ENCODE measurements at places on chromosomes 2 and 18.

DNA sequence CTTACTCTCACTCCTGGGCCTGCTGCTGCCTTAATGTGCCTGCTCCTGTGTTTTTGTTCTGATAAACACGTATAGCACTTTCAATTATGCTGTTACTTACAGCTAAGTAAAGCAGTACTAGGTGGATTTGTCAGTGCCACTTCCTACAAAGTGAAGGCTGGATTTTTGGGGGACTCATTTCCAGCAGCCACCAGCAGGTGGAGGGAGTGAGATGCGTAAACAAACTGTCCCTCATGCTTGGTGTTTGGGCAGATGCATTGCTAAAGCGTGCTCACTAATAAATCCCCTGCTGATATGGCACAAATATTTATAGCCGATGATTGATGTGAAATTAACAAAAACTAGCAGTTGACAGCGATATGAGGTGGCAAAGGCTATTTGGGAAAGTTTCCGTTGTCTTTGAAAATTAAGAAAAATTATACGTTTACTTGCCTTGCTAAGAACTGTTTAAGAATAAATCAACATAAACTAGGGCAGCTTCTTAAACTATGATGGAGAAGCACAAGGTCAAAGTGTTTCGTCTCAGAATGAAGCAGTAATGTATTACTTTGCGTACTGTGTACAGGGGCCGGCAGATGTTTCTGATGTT is 101.7 kb downstream of the AGAP1 start:
- no peak for DNase-seq

GRCh38 chr2:85470850-85471800 is 52.6 kb downstream of the SH2D6 start:
- no peak for DNase-seq

DNA sequence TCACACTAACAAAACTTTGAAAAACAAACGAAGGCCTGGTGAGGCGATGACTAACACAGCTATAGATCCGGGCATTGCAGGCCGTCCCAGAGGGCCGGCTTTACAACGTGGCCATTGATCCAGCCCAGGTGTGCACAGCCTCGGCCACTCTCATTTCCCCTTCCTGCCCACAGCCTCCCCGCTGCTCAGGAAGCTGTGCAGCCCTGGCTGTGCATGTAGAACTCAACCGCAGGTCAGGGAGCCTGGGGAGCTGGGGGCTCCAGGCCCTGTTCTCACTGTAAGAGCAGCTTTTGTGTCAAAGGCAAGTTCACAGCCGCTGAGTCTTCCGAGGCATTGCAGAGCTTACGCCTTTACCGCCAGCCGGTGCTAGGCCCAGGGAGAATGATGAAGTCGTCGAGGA is 87.2 kb downstream of the LONRF2 start:
- no peak for DNase-seq

DNA sequence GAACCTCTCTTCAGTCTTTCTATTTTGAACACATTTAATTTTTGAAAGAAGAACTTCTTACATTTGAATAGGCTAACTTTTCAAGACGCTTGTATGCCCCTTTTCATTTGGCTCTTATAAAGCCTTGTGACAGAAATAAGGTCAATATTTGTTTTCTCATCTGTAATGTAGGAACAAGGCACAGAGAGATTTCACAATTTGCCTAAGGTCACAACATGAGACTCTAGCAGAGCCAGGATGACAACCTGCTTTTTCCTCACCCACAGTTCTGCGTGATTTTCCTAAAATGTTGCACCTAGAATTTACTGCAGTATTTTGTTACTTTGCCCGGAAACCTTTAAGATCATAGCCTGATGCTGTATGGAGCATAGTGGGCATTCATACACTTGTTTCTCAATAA is 67.4 kb downstream of the TXNL1 start:
- DNase-seq, result no peak
